ENCODE measurements at places on chromosomes 4 and X.

GRCh38 chr4:99847362-99847976 lies 30.8 kb downstream of the DAPP1 start:
- peak; percentile 46 for DNase-seq

DNA sequence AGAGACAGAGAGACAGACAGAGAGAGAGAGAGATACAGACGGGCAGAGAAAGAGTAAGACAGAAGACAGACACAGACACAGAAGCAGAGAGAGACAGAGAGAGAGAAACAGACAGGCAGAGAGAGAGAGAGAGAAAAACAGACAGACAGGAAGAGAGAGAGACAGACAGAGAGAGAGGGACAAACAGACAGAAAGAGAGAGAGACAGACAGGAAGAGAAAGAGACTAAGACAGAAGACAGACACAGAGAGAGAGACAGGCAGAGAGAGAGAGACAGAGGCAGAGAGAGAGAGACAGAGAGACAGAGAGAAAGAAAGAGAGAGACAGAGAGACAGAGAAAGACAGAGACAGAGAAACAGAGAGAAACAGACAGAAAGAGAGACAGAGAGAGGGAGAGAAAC lies 27.2 kb upstream of the NAA11 start:
- DNase-seq: no peak

DNA sequence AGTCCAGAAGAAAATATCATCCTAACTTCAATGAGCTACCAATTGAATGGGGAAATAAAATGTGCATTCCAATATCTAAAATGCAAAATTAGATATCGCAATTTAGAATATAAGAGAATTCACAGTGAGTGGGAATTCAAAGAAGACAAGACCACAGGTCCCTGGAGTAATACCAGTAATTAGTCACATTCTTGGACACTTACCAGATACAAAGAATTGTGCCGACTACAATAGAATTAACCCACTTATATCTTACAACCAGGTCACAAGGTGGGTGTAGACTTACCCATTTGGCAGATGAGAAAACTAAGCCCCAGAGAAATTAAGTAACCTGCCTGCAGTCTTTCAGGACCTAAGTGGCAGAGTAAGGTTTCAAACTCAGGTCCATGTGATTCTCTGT lies 84.3 kb upstream of the C1QTNF7 start:
- no peak for DNase-seq

DNA sequence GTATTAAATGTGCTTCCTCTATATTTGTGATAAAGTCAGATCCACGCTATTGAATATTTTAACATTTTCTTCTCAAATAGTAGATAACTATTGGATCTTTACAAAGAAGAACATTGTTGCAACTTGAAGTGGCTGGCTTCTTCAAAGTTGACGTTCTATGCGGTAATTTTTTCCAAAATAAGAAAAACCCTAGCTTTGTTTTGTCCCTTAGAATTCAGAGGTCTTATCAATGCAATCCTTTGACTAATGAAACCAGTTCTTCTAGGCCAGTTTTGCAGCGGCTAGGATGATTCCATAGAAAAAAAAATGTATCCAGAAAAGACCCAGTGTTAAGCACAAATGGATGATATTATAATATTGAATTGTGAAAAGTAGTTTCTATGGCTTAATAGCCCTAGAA lies 89.6 kb downstream of the ANTXR2 start:
- DNase-seq: no peak

GRCh38 chr4:17778431-17778830 lies 3.0 kb downstream of the FAM184B start:
- no peak for DNase-seq

GRCh38 chr4:178339769-178340168 lies 897.5 kb upstream of the AGA start:
- DNase-seq: no peak

- no peak for DNase-seq
Measured at GRCh38 chrX:3609810-3610209, 103.6 kb downstream of the PRKX start.
